ENCODE measurements at places on chromosomes 4 and X. TPM values are rescaled to one million over a fixed set of nuclear protein-coding genes. Genes with fewer than 3 reads are reported as not detected.

Gene UGT2A3
- total RNA-seq, result not detected

Gene RBM46
- total RNA-seq, result not detected

Gene FREM3
- not detected for total RNA-seq

Gene LRCH2
- total RNA-seq, result 0.03 TPM

Gene TBC1D9
- 12.9 TPM for total RNA-seq

Gene HADH
- total RNA-seq, result 52.2 TPM

Gene ETDB
- not detected for total RNA-seq

Gene MID1
- 0.51 TPM for total RNA-seq
